CD4-positive, alpha-beta T cell treated with Interleukin-2 at 100 ng/mL for 4 hours (primary cell): ENCODE measurements at places on chromosomes 1 and 21.
A peak's percentile ranks its signal among the peaks of the same experiment; 100 is the strongest.

DNA sequence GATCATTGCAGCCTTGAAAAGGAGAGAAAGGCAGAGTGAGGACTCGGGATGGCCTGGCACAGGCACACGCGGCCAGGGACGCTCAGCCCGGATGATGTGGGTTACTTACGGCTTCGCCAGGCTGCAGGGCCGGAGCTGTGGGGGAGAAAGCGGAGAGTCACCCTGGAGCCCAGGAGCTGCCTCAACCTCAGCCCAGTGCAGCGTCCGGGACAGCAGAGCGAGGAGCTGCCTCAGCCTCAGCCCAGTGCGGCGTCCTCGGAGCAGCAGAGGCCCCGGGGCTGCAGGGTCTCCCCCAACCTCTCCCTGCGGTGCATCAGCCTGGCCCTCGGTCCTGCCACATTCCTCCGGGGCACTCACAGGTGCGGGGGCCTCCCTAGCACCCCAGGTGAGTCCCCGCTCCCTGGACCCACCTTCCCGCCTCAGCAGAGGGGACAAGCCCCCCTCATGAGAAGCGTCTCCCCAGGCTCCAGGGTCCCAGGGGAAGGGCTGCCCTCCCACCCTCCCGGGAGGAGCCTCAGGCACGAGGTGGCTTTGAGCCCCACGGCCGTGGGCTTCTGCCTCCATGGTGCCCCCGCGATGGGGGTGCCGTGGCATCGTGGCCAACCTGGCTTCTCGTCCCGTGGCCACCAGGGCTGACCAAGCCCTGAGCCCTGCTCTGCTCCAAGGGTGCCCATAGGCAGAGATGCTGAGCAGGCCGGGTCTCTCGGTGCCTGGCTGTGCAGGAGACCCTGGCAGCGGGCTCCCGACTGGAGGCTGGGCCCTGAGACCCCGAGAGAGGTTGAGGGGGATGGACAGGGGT, 10.5 kb upstream of the RNF223 start:
- no peak for DNase-seq

- no peak for DNase-seq
These were observed 16.8 kb downstream of the LGR6 start for GRCh38 chr1:202210385-202210784.

GRCh38 chr1:84008631-84009030, 9.7 kb upstream of the TTLL7 start:
- DNase-seq = no peak

DNA sequence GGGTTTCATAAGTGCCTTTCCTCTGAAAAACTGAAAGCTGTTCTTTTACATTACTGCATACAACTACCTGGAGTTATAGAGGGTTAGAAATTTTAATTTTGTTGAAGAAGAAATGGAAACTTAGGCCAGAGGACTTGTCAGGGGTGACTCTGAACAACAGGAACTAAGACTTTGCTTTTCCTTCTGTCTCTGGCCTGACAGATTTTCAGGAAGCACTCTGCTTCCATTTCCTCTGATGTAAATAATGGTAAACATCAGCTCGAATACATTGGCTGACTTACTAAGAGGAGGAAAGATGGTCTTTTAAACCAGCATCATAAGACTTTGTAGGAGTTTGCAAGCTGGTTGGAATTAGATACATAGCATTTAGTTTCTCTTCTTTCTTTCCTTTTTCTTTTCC, 27.1 kb upstream of the PLEKHM2 start:
- no peak for DNase-seq

GRCh38 chr1:16904560-16905109, 8.9 kb downstream of the RNU1-2 start:
- peak; percentile 99 for DNase-seq

DNA sequence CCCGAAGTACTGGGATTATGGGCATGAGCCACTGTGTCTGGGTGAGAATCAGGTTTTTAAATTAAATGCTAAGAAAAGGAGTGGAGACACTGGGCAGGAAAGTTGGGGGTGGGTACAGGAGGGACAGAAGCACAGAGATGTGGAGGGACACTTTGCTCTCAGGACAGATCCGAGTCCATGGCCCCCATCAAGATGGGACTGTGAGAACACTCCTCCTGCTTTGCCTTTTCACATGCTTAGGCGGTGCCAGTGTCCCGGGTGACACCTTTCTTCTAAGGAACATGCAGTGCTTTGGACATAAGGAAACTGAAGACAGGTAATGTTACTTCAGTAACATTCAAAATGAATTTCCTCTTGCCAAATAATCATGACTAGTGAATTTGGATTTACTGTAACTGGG, 16.7 kb downstream of the SLC25A33 start:
- no peak for DNase-seq
